CD4-positive, alpha-beta memory T cell (primary cell): ENCODE measurements at places on chromosomes 5 and 9. TPM values are rescaled to one million over a fixed set of nuclear protein-coding genes. Genes with fewer than 3 reads are reported as not detected.

Gene ARHGEF37
- total RNA-seq = 0.96 TPM

Gene COL27A1
- 1.3 TPM for total RNA-seq

Gene EMB
- 277 TPM for total RNA-seq

Gene ANXA2R
- 47.8 TPM for total RNA-seq

Gene PTPN3
- not detected for total RNA-seq

Gene FGF18
- total RNA-seq = 0.17 TPM

Gene TCF7
- 770 TPM for total RNA-seq

Gene FOXD4L6
- total RNA-seq = not detected

- no peaks in the 10 kb centered on the region for H3K36me3 ChIP-seq
- H3K27me3 ChIP-seq = no peaks in the 10 kb centered on the region
- H3K4me3 ChIP-seq = no peak overlapping the region
- DNase-seq = no peak
Observed at GRCh38 chr9:135886147-135886981, 21.0 kb downstream of the CAMSAP1 start.

DNA sequence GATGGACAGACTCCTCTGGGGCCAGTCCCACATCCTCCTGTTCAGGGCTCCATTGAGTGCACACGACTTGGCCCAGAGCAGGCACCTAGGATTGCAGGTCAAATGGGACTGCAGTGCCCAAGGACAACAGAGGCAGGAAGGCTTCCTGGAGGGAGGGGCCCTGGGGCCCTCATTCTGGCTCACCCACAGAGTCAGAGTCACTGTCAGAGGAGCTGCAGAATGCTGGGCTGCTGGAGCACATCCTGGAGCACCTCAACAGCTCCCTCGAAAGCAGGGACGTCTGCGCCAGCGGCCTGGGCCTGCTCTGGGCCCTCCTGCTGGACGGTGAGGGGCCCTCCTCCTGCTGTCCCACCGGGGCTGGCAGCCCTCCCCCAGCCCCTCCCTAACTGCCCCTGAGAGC, 15.1 kb downstream of the REXO4 start:
- H3K4me3 ChIP-seq = no peak overlapping the region
- DNase-seq = no peak
- H3K27ac ChIP-seq = no peak overlapping the region
- peaks cover 22% of the 10 kb centered on the region for H3K36me3 ChIP-seq

- H3K27ac ChIP-seq = no peak overlapping the region
- H3K4me1 ChIP-seq = no peaks in the 10 kb centered on the region
- H3K27me3 ChIP-seq = no peaks in the 10 kb centered on the region
- DNase-seq = no peak
- no peak overlapping the region for H3K4me3 ChIP-seq
- no peaks in the 10 kb centered on the region for H3K36me3 ChIP-seq
Observed at GRCh38 chr9:109452761-109453160, 45.3 kb downstream of the PTPN3 start.

GRCh38 chr5:157269165-157269671, 3.3 kb downstream of the CYFIP2 start:
- H3K4me3 ChIP-seq = peak overlapping the region; percentile 73
- H3K36me3 ChIP-seq = peaks cover 4% of the 10 kb centered on the region
- peaks cover 90% of the 10 kb centered on the region for H3K4me1 ChIP-seq
- H3K27ac ChIP-seq = peak overlapping the region; percentile 69
- H3K27me3 ChIP-seq = no peaks in the 10 kb centered on the region

- H3K36me3 ChIP-seq = no peaks in the 10 kb centered on the region
- no peak overlapping the region for H3K4me3 ChIP-seq
- DNase-seq = no peak
- H3K27me3 ChIP-seq = no peaks in the 10 kb centered on the region
Observed at GRCh38 chr5:151019331-151019730, 1.1 kb upstream of the GPX3 start.

GRCh38 chr9:135903358-135903656, 4.0 kb downstream of the CAMSAP1 start:
- peaks cover 38% of the 10 kb centered on the region for H3K4me1 ChIP-seq
- no peak overlapping the region for H3K4me3 ChIP-seq
- H3K36me3 ChIP-seq = no peaks in the 10 kb centered on the region
- H3K27ac ChIP-seq = no peak overlapping the region
- no peaks in the 10 kb centered on the region for H3K27me3 ChIP-seq

- no peaks in the 10 kb centered on the region for H3K27me3 ChIP-seq
- DNase-seq = no peak
- no peak overlapping the region for H3K27ac ChIP-seq
- H3K4me1 ChIP-seq = no peaks in the 10 kb centered on the region
- H3K4me3 ChIP-seq = no peak overlapping the region
Observed at GRCh38 chr9:36867241-36867640, 166.8 kb downstream of the PAX5 start.

- H3K4me3 ChIP-seq = no peak overlapping the region
- DNase-seq = no peak
- H3K27ac ChIP-seq = no peak overlapping the region
- H3K36me3 ChIP-seq = no peaks in the 10 kb centered on the region
Observed at GRCh38 chr5:2093859-2094615, 211.3 kb upstream of the IRX4 start.

DNA sequence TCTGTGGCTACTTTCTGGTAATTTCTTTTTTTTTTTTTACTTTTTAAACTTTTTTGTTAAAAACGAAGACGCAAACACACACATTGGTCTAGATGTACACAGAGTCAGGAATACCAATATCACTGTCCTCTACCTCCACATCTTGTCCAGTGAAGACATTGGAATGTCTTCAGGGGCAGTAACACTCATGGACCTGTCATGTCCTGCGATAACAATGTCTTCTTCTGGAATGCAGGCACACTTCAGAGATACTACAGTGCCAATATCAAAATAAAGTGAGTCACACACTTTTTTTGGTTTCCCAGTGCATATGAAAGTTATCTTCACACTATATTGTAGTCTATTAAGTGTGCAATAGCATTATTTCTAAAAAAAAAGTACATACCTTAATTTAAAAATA, 175.9 kb downstream of the ARRDC3 start:
- no peaks in the 10 kb centered on the region for H3K27me3 ChIP-seq
- H3K27ac ChIP-seq = no peak overlapping the region
- H3K4me3 ChIP-seq = no peak overlapping the region

- DNase-seq = no peak
- no peak overlapping the region for H3K27ac ChIP-seq
- H3K4me1 ChIP-seq = no peaks in the 10 kb centered on the region
Observed at GRCh38 chr9:126000731-126001580, 253.8 kb downstream of the PBX3 start.

DNA sequence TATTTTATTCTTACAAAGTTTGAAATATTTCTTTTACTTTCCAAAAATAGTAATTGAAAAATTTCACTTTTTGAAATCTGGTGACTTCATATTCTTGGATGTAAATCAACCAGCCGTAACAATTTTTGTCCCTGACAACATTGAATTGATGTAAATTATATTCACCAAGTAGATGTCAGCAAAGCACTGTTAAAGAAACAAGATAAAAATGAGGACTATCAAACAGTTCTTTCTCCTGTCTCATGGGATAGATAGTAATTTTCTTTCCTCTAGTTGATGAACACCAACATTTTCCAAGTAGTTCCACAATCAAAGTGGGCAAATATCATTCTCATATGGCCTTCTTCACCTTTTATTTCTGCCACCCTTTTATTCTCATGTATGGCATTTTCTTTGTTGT, 1461.9 kb downstream of the MAT2B start:
- H3K4me1 ChIP-seq = no peaks in the 10 kb centered on the region
- H3K4me3 ChIP-seq = no peak overlapping the region
- no peak for DNase-seq
- H3K36me3 ChIP-seq = no peaks in the 10 kb centered on the region
- no peak overlapping the region for H3K27ac ChIP-seq

- DNase-seq = no peak
- H3K27ac ChIP-seq = no peak overlapping the region
- H3K36me3 ChIP-seq = no peaks in the 10 kb centered on the region
- no peaks in the 10 kb centered on the region for H3K27me3 ChIP-seq
Observed at GRCh38 chr9:12538842-12539579, 154.2 kb upstream of the TYRP1 start.

DNA sequence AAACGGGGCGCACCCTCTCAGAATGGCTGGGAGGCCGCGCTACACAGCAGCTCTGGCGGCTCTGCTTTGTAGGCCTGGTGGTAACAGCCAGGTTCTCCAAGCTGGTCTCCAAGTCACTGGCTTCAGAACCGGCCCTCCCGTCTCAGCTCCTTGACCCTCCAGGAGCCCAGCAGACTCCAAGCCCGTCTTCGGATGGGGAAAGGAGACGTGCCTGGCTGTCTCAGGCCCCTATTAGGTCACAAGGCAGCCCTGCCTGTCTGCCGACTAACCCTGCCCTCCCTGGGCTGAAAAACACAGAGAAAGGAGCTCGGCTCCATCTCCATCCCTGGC, 2.2 kb downstream of the ASB6 start:
- no peak overlapping the region for H3K4me3 ChIP-seq
- H3K27ac ChIP-seq = no peak overlapping the region
- no peaks in the 10 kb centered on the region for H3K27me3 ChIP-seq
- peaks cover 26% of the 10 kb centered on the region for H3K4me1 ChIP-seq

DNA sequence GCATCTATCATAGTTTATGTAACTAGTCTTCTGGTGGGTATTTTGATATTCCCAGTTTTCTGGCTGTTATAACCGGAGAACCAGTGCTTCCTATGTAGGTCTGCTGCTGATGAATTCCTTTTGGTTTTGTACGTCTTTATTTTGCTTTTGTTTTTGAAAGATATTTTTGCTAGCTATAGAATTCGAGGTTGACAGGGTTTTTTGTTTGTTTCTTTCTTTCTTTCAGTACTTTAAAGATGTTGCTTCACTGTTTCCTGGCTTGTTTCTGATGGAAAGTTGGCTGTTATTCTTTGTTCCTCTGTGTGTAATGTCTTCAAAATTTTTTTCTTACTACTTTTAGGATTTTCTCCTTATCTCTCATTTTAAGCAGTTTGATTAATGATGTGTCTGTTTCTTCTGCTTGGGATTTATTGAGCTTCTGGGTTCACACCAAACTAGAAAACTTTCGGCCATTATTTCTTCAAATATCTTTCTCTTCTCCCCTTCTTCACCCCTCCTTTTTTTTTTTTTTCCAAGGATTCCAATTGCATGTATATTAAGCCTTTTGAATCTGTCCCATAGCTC, 27.5 kb downstream of the ZNF618 start:
- H3K4me3 ChIP-seq = no peak overlapping the region
- H3K4me1 ChIP-seq = no peaks in the 10 kb centered on the region
- no peaks in the 10 kb centered on the region for H3K36me3 ChIP-seq
- no peak overlapping the region for H3K27ac ChIP-seq
- H3K27me3 ChIP-seq = no peaks in the 10 kb centered on the region

- no peak for DNase-seq
- H3K4me3 ChIP-seq = no peak overlapping the region
- no peak overlapping the region for H3K27ac ChIP-seq
Observed at GRCh38 chr5:145975361-145976066, 39.1 kb downstream of the SH3RF2 start.

- no peaks in the 10 kb centered on the region for H3K27me3 ChIP-seq
- H3K27ac ChIP-seq = no peak overlapping the region
- H3K36me3 ChIP-seq = no peaks in the 10 kb centered on the region
- no peak for DNase-seq
- no peak overlapping the region for H3K4me3 ChIP-seq
- H3K4me1 ChIP-seq = no peaks in the 10 kb centered on the region
Observed at GRCh38 chr5:116605310-116606070, 30.9 kb upstream of the SEMA6A start.

- no peak overlapping the region for H3K27ac ChIP-seq
- no peaks in the 10 kb centered on the region for H3K36me3 ChIP-seq
- no peaks in the 10 kb centered on the region for H3K27me3 ChIP-seq
Observed at GRCh38 chr5:95159603-95160002, 125.3 kb downstream of the MCTP1 start.

- no peak overlapping the region for H3K27ac ChIP-seq
- H3K36me3 ChIP-seq = no peaks in the 10 kb centered on the region
- DNase-seq = no peak
Observed at GRCh38 chr5:107864793-107865192, 194.1 kb upstream of the EFNA5 start.

- H3K27ac ChIP-seq = no peak overlapping the region
- H3K4me3 ChIP-seq = no peak overlapping the region
- no peak for DNase-seq
- H3K27me3 ChIP-seq = no peaks in the 10 kb centered on the region
Observed at GRCh38 chr9:16100537-16101091, 547.8 kb downstream of the CCDC171 start.

- no peaks in the 10 kb centered on the region for H3K36me3 ChIP-seq
- peak; percentile 48 for DNase-seq
- peaks cover 35% of the 10 kb centered on the region for H3K4me1 ChIP-seq
- H3K4me3 ChIP-seq = peak overlapping the region; percentile 22
Observed at GRCh38 chr9:89605465-89606048, 745 bp downstream of the GADD45G start.

- H3K27ac ChIP-seq = no peak overlapping the region
- no peak overlapping the region for H3K4me3 ChIP-seq
- no peaks in the 10 kb centered on the region for H3K4me1 ChIP-seq
- DNase-seq = no peak
- no peaks in the 10 kb centered on the region for H3K27me3 ChIP-seq
- H3K36me3 ChIP-seq = no peaks in the 10 kb centered on the region
Observed at GRCh38 chr5:67493676-67494075, 297.1 kb upstream of the CD180 start.

DNA sequence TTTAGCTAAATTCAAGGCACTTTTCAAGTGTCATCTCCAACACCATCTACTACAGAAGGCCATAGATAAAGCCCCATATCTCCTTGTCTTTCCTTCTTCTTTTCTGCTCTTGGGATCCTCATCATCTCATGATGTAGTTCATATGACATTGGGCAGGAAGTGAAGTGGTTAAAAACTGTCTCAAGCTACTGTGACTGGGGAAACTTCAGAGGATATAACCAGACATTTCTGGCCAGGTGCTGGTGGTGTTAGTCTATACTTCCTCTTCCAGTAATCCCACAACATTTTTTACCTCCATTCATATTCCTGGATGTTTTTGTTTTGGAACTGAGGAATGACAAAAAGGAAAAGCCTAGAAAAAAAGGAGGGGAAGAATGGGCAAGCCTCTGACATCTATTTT, 188.7 kb downstream of the LURAP1L start:
- DNase-seq = no peak
- H3K4me1 ChIP-seq = no peaks in the 10 kb centered on the region
- no peak overlapping the region for H3K4me3 ChIP-seq
- no peak overlapping the region for H3K27ac ChIP-seq

DNA sequence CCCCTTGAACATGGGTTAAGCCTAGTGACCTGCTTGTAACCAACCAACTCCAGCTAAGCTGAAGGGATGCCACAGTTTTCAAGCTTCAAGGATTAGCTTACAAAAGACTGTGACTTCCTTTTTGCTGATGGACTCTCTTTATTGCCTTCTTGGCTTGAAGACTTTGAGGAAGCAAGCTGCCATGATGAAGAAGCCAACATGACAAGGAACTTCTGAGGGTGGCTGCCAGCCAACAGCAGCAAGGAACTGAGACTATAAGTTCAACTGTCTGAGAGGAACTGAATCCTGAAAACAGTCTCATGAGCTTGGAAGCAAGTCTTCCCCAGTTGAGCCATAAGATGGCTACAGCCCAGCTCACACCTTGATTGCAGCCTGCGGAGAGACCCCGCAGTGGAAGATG, 116.1 kb upstream of the TAF11L2 start:
- no peaks in the 10 kb centered on the region for H3K36me3 ChIP-seq
- no peaks in the 10 kb centered on the region for H3K4me1 ChIP-seq
- no peak overlapping the region for H3K27ac ChIP-seq
- H3K27me3 ChIP-seq = no peaks in the 10 kb centered on the region
- no peak for DNase-seq
